Stimulated activated CD4-positive, alpha-beta T cell treated with anti-CD3 and anti-CD28 coated beads, Interleukin-1b, Interleukin-23, amount 100 ng/mL, for 1 hour (primary cell): ENCODE measurements at places on chromosomes 4 and X.

- DNase-seq, result no peak
Measured at GRCh38 chr4:763922-764321, 58.3 kb downstream of the PCGF3 start.

DNA sequence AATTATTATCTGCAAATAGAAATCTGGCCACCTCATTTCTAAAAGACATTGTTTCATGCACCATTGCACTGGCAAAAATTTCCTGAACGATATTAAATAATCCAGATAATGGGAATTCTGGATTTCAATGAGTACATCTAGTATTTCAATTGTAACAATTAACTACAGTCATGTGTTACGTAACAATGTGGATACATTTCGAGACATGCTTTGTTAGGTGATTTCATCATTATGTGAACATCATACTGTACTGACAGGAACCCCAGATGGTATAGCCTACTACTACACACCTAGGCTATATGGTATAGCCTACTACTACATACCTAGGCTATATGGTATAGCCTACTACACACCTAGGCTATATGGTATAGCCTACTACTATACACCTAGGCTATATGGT, 14.8 kb downstream of the LAMTOR3 start:
- DNase-seq, result no peak

DNA sequence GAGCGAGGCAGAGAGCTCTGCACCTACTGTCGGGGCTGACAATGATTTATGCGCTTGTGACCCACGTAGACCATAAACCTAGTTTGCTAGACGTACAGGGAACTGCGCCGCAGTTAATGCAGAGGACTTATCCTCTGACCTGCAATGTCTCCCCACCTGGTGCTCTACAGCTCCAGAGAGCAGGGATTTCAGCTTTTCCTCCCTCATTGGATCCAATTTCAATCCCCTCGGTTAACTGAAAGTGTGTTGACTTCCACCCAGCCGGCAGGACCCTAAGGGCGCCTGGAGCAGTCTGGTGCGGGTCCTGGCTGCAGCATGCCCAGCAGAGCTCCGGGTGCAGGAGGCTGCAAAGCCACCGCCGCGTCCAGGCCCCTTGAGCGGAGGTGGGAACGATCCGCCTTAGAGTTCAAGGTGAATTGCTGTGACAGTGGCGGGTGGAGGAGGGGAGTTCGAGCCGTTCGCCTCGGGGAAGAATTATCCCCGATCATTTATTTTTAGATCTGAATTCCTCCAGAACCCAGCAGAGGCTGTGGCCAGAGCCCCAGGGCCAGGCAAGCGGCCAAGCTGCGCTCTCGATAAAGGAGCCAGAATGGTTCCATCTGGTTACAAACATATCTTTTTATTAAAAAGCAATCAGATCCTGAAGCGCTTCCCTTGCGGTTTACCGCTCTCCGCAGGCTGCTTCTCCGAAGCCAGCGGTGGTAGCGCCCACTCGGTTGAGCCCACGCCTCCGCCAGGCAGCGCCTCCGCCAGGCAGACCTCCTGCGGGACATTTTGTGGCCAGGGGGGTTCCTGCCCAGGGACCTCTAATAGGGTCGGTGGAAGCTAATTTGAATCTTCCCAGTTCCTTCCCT, 66.0 kb downstream of the FBXO8 start:
- no peak for DNase-seq

DNA sequence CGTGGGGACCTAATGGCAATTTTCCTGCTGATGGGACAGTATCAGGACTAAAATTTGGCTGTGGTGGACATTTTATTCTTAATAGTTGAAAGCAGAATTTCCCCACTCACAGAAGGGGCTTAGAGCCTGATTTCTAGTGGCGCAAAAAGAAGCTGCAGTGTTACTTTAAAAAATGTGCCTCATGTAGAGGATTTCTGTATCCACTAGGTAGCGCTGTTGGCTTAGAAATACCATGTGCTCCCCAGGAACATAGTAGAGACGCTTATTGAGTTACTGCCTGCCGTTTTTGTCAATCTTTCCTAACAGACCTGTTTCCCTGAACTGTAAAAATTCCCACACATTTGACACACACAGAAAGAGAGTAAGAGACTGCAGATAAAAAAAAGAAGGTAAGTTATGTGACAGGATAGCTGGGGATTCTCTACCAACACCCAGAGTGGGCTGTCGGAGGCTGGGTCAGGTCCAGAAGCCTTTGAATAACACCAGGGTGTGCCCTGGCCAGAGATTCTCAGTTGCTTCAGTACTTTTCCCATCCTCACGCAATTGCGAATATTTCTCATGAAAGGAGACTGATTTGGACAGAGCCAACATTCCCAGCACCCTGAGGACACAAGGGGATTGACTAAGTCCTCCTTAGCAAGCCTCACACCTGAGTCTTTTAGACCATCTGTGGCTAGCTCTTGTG, 88.4 kb downstream of the ZXDA start:
- no peak for DNase-seq

DNA sequence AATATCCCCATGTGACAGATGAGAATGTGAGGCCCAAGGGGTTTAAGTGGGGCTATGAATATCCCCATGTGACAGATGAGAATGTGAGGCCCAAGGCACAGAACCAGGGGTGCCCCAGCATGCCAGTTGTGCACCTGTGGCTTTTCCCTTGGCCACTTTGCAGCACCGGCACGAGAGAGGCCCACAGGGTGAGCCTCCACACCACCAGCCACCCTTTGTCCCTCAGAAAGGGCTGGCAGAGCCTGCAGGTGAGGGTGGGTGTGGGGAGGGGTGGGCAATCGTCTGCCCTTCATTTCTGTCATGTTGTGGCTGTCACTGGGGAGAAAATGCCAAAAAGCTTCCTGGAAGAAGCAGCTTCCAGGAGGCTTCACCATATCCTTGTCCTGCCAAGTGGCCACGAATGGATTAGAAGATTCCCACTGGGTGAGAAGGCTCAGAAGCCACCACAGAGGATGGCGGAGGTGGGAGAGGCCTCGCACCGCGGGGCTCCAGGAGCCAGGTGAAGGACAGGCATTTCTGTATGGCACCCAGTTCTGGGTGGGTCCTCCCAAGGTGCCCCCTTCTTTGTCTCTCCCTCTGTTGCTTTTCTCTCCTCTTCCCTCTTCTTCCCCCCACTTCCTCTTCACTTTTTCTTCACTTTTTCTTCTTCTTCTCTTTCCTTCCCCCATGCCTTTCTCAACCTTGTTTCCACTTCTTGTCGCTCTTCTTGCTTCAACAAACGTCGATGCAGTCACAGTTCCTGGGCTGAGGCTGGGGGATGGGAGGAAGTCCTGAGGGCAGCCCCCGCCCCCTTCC, 469 bp upstream of the GPR78 start:
- no peak for DNase-seq

GRCh38 chr4:142242156-142242555, 603.9 kb downstream of the INPP4B start:
- no peak for DNase-seq

DNA sequence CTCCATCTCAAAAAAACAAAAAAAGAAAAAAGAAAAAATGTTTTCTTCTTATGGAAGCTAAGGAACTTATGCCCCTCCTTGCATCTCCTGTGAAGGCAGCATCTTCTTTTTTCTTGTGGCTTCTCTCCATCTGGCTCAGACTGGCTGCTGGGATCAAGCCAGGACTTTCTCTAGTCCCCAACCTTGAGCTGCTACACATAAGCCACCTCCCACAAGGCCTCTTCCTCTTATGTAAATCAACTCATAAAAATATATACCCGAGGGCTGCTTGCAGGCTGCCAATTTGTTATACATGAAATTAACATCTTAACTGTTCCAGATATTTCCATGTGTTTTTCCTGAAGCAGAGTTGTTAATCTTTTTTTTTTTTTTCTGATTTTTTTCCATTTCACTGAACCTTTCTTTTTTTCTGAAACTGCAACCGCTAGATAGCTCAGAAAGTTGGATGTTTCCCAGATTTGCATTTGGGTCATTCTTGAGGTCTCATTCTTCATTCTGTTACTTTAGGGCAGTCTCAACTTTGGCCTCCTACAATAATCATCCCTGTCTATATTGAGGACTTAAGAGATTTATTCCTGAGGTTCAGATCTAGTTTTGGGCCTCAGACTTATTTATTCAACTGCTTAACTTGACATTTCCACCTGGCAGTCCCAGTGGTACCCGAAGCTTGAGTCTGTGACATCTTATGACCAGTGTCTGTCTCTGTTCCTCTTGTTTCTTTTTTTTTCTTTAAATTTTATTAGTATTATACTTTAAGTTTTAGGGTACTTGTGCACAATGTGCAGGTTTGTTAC, 10.3 kb downstream of the SNX25 start:
- DNase-seq, result no peak

DNA sequence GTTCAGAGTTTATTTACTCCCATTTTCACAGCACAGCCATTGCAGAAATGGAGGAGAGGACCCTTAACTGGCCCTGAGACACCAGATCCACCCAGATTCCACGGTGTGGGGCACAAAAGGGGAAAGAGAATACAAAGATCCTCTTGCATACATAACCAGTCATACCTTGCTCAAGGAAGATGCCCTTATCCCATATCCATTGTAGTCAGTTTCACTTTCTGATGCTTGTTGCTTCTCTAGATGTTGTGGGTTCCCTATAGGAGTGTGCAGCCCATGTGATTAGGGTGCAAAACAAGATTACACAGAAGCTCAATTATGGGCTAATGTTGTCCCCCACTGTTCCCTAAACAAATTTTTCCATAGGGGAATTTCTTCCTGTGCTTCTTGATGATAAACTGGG, 1309.0 kb upstream of the PABPC4L start:
- DNase-seq, result no peak

- no peak for DNase-seq
Measured at GRCh38 chr4:141455651-141456050, 180.7 kb upstream of the IL15 start.

GRCh38 chrX:153439977-153440376, 5.9 kb downstream of the TREX2 start:
- DNase-seq, result no peak

DNA sequence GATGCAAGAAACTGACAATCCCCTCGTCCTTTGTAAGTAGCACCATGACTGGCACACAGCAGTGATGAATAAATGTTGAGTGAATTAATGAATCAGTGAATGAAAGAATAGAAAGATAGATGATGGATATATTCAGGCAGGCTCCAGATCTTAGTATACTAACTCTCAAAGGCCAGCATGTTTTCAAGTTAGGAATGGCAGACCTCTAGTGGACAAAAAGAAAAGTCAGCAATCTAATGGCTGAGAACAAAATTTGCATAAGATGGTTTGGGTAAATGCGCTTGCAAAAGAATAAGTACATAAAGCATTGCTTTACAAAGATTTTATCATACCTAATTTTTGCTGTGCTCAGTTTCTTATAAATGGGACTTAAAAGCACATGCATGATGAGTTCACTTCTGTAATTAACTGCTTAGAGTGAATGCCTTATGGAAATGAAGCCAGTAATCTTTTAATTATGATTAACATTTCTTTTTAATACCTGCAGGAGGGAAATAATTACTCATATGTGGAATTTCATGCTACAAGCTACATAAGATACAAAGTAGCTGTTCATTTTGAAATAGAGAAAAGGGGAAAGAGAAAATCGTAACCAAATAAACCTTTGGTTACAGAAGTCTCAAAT, 126.9 kb upstream of the GPRIN3 start:
- no peak for DNase-seq

- DNase-seq, result no peak
Measured at GRCh38 chr4:41718907-41719306, 29.6 kb downstream of the PHOX2B start.

- no peak for DNase-seq
Measured at GRCh38 chr4:127648061-127648460, 15.3 kb downstream of the INTU start.

GRCh38 chr4:102612210-102612609, 111.1 kb downstream of the NFKB1 start:
- no peak for DNase-seq

DNA sequence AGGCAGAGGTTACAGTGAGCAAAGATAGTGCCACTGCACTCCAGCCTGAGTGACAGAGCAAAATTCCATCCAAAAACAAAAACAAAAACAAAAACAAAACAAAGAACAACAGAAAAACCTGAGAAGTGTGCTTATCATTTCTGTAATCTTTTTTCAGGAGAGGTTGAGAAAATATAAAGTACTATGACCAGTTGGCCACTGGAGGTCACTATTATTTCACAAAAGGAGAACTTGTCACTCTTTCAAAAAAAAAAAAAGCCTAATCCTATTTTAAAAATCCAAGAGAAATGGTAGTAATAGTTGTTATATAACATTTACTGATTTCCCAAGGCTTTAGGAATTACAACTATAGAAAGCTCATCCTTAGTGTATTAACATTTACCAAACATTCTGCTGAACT, 24.9 kb upstream of the RNF150 start:
- no peak for DNase-seq

DNA sequence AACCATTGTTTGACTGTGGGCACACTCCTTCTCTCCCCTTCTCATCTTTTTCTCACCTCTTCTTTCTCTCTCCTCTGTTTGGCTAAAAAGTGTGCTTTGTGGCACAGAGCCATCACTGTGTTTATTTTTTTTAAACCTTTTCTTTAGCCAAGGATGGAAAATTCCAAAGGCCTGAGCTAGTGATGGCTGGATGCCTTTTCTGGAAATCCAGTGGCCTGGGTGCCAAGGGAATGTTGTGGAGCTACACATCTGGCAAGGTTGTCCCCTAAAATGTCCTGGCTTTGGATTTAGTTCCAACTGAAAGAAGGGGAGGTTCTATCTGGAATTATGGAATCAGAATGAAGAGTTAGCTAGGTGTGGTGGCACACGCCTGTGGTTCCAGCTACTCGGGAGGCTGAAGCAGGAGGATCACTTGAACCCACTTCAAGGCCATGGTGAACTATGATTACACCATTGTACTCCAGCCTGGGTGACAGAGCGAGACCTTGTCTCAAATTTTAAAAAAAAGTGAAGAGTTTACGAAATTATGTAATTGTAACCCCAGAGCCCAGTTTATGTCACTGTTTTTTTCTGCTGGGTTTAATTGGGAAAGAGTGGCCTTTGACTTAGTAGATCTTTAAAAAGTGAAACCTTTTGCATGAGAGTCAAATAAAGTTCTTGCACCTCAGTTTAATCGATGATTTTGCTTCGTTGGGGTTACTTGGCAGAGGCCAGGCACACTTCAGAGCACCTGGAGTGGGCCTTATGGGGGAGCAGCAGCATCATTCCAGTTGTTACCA, 17.7 kb downstream of the DOCK11 start:
- DNase-seq, result no peak

- no peak for DNase-seq
Measured at GRCh38 chr4:65791812-65792308, 121.6 kb upstream of the EPHA5 start.

DNA sequence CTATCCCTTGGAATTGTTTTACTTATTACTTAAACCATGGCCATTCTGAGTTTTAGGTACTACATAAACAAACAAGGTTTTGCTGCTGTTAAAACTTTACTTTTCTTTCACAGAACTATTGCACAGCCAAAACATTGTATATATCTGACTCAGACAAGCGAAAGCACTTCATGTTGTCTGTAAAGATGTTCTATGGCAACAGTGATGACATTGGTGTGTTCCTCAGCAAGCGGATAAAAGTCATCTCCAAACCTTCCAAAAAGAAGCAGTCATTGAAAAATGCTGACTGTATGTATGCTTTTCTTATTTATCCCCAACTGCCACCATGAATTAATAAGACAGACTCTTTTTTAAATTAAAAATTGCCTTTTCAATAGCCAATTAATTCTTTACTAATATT, 69.8 kb downstream of the CCKAR start:
- no peak for DNase-seq
